Activated naive CD8-positive, alpha-beta T cell treated with anti-CD3 and anti-CD28 coated beads for 36 hours (primary cell): ENCODE measurements at places on chromosomes 4 and X.

- no peaks in the 10 kb centered on the region for H3K36me3 ChIP-seq
- H3K4me3 ChIP-seq: no peak overlapping the region
- H3K27me3 ChIP-seq: no peaks in the 10 kb centered on the region
- no peaks in the 10 kb centered on the region for H3K4me1 ChIP-seq
Measured at GRCh38 chr4:8771666-8772065, 100.0 kb downstream of the HMX1 start.

GRCh38 chr4:6132716-6133115, 67.6 kb downstream of the JAKMIP1 start:
- no peak for DNase-seq
- H3K36me3 ChIP-seq: no peaks in the 10 kb centered on the region
- H3K27ac ChIP-seq: no peak overlapping the region

DNA sequence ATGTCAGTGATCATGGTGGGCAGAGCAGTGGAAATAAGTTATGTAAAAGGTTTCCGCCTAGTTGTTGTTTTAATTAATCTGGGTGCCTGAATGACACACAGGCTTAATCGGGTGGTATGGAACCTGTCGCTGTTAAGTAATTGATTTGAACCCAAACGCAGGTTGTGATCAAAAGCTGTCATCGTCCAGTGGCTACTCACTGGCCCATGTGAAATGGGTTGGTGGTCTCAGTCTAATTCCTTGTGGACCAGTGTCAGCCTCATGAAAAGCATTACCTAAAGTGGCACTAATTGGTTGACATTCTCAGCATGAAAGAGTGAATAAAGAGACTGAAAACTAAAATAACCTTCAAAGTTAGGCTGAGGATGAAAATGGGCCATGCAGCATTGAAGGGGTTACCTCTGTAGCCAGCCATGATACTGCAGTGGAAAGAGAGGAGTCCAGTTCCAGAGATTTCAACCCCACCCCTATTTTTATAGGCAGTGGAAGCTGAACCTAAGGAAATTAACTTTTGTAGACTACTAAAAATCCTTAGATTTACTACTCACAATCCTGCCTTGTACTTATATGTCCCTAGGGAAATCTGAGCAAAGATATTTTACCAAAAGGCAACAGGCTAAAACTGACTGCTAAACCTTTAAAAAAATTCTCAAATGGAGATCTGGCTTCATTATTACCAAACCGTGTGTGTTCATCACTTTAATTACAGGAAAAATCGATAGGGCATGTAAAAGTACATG, 251.7 kb upstream of the TENM3 start:
- no peak for DNase-seq
- no peaks in the 10 kb centered on the region for H3K36me3 ChIP-seq
- H3K4me1 ChIP-seq: no peaks in the 10 kb centered on the region
- H3K27me3 ChIP-seq: no peaks in the 10 kb centered on the region
- H3K4me3 ChIP-seq: no peak overlapping the region

DNA sequence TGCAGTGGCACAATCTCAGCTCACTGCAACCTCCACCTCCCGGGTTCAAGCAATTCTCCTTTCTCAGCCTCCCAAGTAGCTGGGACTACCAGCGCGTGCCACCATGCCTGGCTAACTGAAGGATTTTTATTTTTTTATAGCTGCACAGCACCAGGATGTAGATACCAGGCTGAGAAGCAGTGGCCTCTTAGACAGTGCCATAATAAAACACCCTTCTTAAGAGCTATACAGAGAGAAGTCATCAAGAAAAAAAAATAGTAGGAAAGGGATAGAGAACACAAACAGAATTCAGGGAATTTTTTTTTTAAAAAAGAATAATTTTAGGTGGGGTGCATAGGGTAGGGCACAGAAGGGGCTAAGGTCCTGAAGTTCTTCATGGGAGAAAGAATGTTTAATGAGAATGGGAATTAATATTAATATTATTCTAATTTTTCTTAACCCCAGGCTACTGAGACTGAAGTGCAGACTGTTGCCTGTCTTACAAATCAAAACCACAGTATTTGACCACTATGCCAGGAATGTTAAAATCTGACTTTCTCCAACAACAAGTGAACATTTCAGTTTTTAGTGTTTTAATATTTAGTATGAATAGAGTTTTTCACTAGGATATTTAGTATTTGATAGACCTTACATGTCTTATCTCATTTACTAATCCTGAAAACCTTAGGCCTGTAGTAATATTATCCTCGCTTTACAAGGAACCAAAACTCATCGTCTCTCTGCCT, 146.7 kb downstream of the KCNIP4 start:
- no peaks in the 10 kb centered on the region for H3K36me3 ChIP-seq
- H3K4me3 ChIP-seq: no peak overlapping the region
- peaks cover 7% of the 10 kb centered on the region for H3K27me3 ChIP-seq
- DNase-seq: no peak

DNA sequence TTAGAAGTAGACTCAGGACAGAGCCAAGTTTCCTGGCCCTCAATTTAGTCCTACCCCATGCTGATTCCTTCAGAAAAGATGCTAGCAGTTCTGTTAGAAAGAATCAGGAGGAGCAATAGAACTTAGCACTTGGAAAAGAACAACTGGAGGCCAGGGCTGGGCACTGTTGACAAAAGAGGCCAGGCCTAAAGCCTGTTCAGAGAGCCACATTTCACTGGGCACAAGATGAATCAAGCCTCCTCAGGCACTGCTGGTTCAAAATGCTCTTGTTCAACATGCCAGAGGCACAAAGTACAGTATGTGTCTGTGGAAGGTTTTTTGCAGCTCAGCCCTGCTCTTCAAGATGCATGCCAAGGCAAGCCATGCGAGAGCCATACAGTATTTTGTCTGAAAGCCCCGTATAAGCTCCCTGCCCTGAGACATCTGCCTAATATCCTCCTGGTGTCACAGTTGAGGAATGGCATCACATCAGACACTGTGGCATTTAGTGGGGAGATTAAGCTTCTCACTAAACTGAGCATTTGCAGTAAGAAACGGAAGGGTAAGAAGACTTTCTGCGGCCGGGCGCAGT, 53.7 kb downstream of the RASL11B start:
- H3K27ac ChIP-seq: no peak overlapping the region
- DNase-seq: no peak
- no peaks in the 10 kb centered on the region for H3K27me3 ChIP-seq
- H3K4me1 ChIP-seq: peaks cover 3% of the 10 kb centered on the region

GRCh38 chr4:124343661-124344171, 368.8 kb downstream of the ANKRD50 start:
- no peak overlapping the region for H3K4me3 ChIP-seq
- no peak overlapping the region for H3K27ac ChIP-seq
- DNase-seq: no peak
- no peaks in the 10 kb centered on the region for H3K36me3 ChIP-seq

- no peak overlapping the region for H3K4me3 ChIP-seq
- no peak for DNase-seq
- H3K27ac ChIP-seq: no peak overlapping the region
- H3K4me1 ChIP-seq: no peaks in the 10 kb centered on the region
- H3K27me3 ChIP-seq: no peaks in the 10 kb centered on the region
- no peaks in the 10 kb centered on the region for H3K36me3 ChIP-seq
Measured at GRCh38 chr4:52622564-52622963, 36.5 kb downstream of the USP46 start.

GRCh38 chrX:37993837-37994619, 12.3 kb upstream of the SYTL5 start:
- H3K36me3 ChIP-seq: no peaks in the 10 kb centered on the region
- H3K27ac ChIP-seq: no peak overlapping the region
- no peak for DNase-seq
- H3K27me3 ChIP-seq: no peaks in the 10 kb centered on the region
- no peak overlapping the region for H3K4me3 ChIP-seq

DNA sequence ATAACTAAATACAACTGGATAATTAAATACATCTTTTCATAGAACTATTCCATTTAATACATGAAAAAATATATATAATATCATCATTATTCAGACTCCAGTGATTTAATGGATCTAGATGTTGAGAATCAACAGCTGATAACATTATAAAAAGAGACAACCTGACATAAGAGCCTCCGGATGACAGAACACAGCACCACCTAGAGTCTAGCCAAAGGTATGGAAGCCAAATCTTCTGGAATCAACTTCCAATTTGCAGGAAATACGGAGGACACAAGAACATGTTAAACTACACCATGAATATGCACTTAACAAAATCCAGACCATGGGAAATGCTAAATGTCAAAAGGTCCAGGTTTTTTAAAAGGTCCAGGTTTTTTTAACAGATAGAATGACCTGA, 55.0 kb downstream of the LRBA start:
- H3K36me3 ChIP-seq: peaks cover 46% of the 10 kb centered on the region
- H3K4me3 ChIP-seq: no peak overlapping the region

DNA sequence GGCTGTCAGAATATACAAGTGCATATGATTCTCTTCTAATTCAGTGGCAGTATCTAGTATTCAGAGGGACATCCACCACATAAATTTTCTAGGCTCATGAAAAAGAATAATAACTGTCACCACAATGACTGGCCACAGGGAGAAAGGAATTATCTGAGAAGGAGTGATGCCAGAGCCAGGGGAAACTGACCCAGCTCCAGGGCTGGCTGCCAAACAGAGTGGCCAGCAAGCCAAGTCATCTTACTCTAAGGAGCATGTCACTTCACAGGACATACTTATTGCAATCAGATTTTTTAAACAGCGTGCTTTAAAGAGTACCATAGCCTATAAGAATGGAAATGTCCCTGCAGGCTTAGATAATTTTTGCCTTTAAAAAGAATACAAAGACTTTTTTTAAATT, 5.8 kb upstream of the SEPTIN11 start:
- no peak overlapping the region for H3K27ac ChIP-seq
- no peak for DNase-seq
- no peaks in the 10 kb centered on the region for H3K27me3 ChIP-seq
- no peak overlapping the region for H3K4me3 ChIP-seq
- peaks cover 5% of the 10 kb centered on the region for H3K4me1 ChIP-seq

- no peaks in the 10 kb centered on the region for H3K4me1 ChIP-seq
- H3K36me3 ChIP-seq: no peaks in the 10 kb centered on the region
- no peak overlapping the region for H3K27ac ChIP-seq
- DNase-seq: no peak
- no peaks in the 10 kb centered on the region for H3K27me3 ChIP-seq
- H3K4me3 ChIP-seq: no peak overlapping the region
Measured at GRCh38 chr4:176817204-176817603, 24.5 kb upstream of the VEGFC start.

DNA sequence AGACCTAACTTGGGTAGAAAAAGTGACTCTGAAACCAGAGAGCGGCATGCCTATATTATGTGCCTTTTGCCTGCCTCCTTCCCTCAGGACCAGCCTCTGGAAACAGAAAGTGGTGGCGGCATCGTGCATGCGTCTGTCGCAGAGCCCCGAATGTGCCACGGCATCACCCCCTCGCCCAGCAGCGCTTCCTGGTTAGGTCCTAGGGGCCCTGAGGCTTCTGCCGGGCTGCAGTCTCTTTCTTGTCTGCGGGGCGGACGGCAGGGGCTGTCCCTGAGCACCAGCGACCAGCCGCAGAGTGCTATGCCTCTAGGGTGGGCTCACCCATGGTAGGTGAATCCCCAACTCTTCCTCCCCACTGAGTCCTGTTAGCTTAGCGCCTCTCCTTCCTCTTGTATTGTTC, 68.7 kb downstream of the VSIG4 start:
- no peaks in the 10 kb centered on the region for H3K27me3 ChIP-seq
- DNase-seq: peak; percentile 2
- H3K27ac ChIP-seq: no peak overlapping the region
- no peaks in the 10 kb centered on the region for H3K36me3 ChIP-seq

- no peaks in the 10 kb centered on the region for H3K4me1 ChIP-seq
- H3K4me3 ChIP-seq: no peak overlapping the region
- H3K27me3 ChIP-seq: no peaks in the 10 kb centered on the region
- DNase-seq: no peak
Measured at GRCh38 chrX:148872161-148872535, 371.7 kb downstream of the AFF2 start.
